GM12878 (cell line): ENCODE measurements at places on chromosomes 3 and 15.

- no peak overlapping the region for H3K4me3 ChIP-seq
- DNase-seq = no peak
- no peaks in the 10 kb centered on the region for H3K27me3 ChIP-seq
- H3K27ac ChIP-seq = no peak overlapping the region
- H3K4me1 ChIP-seq = no peaks in the 10 kb centered on the region
These were observed 193.2 kb downstream of the MEX3B start for GRCh38 chr15:81852411-81853149.

GRCh38 chr3:3737531-3737930, 61.7 kb upstream of the LRRN1 start:
- H3K4me1 ChIP-seq = no peaks in the 10 kb centered on the region
- no peak for DNase-seq
- H3K27ac ChIP-seq = no peak overlapping the region
- H3K27me3 ChIP-seq = no peaks in the 10 kb centered on the region; the same call in 1 of the 2 replicates

GRCh38 chr3:58630076-58630709, 36.4 kb downstream of the FAM3D start:
- no peak overlapping the region for H3K4me3 ChIP-seq
- H3K36me3 ChIP-seq = no peaks in the 10 kb centered on the region
- 0 out of 2 replicates have a peak, but pooled peaks cover 3% of the 10 kb centered on the region for H3K27me3 ChIP-seq

DNA sequence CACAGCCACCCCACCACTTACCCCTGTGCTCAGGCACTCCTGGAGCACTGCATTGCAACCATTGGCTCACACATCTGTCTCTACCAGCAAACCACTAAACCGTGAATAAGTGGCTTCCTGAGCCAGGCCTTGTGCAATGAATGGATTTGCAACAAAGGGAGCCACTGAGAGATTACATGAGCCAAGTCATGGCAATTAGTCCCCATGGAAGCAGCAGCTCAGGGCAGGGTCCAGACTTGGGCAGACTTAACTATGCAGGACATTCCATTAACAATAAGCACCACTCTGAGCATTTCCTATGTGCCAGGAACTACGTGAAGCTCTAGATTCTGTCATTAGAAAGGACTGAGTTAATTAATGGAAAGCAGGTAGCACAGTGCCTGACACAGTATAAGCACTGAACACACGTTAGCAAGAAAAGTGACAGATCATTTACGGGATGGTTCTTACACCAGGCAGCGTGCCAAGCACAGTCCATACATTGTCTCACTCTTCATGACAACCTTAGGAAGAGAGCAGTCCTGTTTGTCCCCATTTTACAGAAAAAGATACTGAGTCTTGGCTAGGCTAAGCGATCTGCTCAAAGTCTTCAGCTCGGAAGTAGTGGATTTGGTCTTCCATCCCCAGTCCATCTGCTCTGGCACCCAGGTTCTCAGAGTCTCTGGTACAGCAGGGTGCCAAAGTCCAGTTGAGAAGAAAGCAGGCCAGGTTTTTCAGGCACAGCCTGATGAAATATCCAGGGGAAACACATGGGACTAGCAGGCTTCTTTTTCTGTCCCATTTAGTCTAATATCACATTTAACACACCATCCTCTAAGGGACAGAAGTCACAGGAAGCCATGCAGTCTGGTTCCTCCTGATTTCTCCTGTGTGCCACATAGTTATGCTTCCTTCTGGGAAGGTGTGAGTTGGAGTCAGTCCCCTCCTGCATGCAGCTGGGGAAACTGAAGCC, 44.1 kb downstream of the LIPC start:
- H3K27me3 ChIP-seq = no peaks in the 10 kb centered on the region
- no peaks in the 10 kb centered on the region for H3K36me3 ChIP-seq
- H3K4me1 ChIP-seq = peaks cover 43% of the 10 kb centered on the region
- H3K27ac ChIP-seq = peak overlapping the region; percentile 93; the same call in 1 of the 2 replicates

GRCh38 chr15:42140383-42141070, 15.9 kb downstream of the PLA2G4F start:
- no peaks in the 10 kb centered on the region; the same call in 1 of the 2 replicates for H3K27me3 ChIP-seq
- H3K36me3 ChIP-seq = no peaks in the 10 kb centered on the region
- no peaks in the 10 kb centered on the region for H3K4me1 ChIP-seq

DNA sequence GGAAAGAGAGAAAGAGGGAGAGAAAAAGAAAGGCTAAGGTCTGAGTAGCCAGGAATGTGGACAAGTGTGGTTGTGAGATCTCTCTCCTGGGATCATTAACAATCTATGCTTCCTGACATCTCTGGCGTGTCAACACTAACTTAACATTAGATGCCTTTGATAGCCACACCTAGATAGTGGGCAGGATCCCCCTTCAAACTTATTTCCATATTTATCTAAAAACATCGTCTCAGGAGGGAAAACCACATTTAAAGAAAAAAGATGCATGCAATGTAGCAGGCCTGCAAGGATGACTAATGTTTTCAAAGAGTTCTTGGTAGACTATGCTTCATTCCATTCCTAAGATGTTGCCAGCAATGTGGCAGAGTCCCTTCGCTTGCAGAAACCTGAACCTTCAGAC, 80.9 kb downstream of the MLH1 start:
- H3K27me3 ChIP-seq = no peaks in the 10 kb centered on the region
- H3K36me3 ChIP-seq = no peaks in the 10 kb centered on the region; the same call in 1 of the 2 replicates
- H3K4me1 ChIP-seq = no peaks in the 10 kb centered on the region
- H3K27ac ChIP-seq = no peak overlapping the region
- no peak overlapping the region for H3K4me3 ChIP-seq

GRCh38 chr3:52471371-52472238, 16.2 kb downstream of the NISCH start:
- H3K27me3 ChIP-seq = no peaks in the 10 kb centered on the region
- peaks cover 16% of the 10 kb centered on the region for H3K36me3 ChIP-seq
- no peaks in the 10 kb centered on the region for H3K4me1 ChIP-seq
- H3K4me3 ChIP-seq = no peak overlapping the region
- H3K27ac ChIP-seq = no peak overlapping the region

DNA sequence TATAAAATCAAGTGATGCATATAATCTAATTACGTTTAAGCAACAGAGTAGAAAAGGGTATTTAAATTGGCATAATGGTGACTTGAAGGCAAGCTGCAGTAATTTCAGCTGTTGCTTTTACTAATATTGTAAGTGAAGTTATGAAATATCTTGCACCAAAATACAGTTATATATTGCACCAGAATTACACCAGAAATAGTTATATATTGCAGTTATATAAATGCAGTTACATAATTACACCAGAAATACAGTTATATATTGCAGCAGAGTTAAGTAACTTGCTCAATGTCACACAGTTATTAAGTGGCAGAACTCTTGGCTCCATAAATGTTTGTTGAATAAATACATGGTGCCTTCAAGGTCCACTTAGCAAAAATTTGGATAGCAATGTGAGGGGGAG, 51.4 kb downstream of the PCOLCE2 start:
- DNase-seq = no peak
- no peaks in the 10 kb centered on the region for H3K4me1 ChIP-seq
- H3K27me3 ChIP-seq = no peaks in the 10 kb centered on the region; the same call in 1 of the 2 replicates
- no peak overlapping the region for H3K4me3 ChIP-seq
- no peaks in the 10 kb centered on the region for H3K36me3 ChIP-seq
- no peak overlapping the region for H3K27ac ChIP-seq

DNA sequence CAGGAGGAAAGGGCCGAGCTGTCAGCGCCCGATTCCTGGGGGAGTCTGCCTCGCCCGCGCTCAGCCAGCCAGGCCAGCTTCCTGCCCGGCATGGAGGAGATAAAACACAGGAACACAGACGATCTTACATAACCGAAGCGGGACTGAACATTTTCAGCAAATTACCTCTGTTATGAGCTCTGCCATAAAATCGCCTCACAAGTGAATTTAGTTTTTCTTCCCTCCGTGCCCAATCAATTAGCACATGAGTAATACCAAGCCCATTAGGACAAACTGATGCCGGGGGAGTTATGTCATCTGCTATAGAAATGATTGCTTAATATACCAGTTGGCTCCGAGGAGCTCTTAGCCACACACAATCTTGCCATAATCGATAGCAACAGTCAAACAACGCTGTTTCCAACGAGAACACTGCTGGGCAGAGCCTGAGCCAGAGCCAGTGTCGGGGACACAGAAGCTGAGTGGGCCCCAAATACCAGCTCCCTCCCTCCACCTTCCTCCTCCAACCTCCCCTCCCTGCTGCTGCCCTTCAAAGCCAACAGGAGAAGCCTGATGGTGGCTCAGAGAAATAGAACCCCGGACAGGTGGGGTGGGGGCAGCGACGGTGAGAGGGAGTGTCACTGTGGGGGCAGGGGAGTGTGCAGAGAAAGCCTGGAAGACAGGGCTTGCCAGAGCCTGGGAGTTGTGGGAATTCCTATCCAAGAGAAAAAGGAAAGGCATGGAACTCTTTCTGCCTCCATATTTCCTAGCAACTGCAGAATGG, 279.4 kb upstream of the TLE3 start:
- no peaks in the 10 kb centered on the region for H3K4me1 ChIP-seq
- H3K27me3 ChIP-seq = no peaks in the 10 kb centered on the region; the same call in 1 of the 2 replicates
- H3K4me3 ChIP-seq = no peak overlapping the region
- H3K36me3 ChIP-seq = no peaks in the 10 kb centered on the region

DNA sequence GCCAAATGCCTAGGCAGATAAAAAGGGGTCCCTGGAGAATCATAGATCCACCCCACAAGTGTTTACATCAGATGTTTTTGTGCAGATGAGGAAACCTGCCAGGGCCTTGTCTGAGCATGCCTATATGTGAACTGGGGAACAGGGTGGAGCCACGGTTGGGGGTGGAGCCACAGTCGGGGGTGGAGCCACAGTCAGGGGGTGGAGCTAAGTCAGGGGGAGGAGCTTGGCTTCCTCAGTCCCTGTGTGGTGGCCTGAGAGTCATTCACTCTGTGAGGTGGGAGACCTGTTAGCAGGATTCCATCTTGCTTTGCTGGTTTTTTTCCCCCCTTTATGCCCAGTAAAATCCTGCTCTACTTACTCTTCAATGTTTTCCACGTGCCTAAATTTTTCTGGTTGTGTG, 57.8 kb upstream of the TGFBR2 start:
- H3K36me3 ChIP-seq = no peaks in the 10 kb centered on the region
- H3K27me3 ChIP-seq = no peaks in the 10 kb centered on the region
- H3K4me3 ChIP-seq = no peak overlapping the region
- H3K27ac ChIP-seq = no peak overlapping the region
- DNase-seq = no peak

DNA sequence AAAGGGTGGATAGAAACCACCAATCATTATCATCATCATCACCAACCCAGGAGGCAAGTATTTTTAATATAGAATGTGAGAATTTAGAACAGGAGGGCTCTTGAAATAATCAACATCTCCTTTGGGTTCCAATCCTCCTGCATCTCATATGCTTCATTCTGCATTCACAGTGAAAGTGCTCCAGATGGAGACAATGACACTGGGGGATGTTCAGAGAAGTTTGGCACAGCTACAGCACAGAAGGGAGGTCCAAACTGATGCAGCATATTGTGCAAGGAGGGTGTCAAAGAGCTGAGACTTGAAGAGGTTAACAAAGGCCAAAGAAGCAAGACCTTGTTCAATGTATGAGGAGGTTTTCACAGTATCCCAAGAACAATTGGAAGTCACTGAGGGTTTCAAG, 767.1 kb downstream of the NTRK3 start:
- DNase-seq = no peak
- H3K4me3 ChIP-seq = no peak overlapping the region
- H3K27ac ChIP-seq = no peak overlapping the region
- no peaks in the 10 kb centered on the region for H3K27me3 ChIP-seq

GRCh38 chr15:48939648-48940047, 24.1 kb downstream of the SHC4 start:
- peaks cover 3% of the 10 kb centered on the region; the same call in 1 of the 2 replicates for H3K4me1 ChIP-seq
- H3K4me3 ChIP-seq = no peak overlapping the region
- no peaks in the 10 kb centered on the region for H3K27me3 ChIP-seq
- H3K36me3 ChIP-seq = no peaks in the 10 kb centered on the region
- no peak overlapping the region for H3K27ac ChIP-seq

DNA sequence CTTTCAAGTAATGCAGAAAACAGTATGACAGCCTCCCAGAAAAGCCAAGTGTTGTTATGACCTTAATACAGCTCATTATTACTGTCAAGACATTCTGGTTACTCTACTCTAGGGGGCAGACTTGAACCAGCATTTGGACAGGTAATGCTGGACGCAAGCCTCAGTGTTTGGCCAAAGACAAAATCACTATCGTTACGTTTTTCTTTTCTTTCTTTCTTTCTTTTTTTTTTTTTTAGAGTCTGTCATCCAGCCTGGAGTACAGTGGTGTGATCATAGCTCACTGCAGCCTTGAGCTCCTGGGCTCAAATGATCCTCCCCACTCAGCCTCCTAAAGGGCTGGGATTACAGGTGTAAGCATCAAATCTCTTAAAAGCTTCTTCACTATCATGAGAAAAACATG, 29.4 kb upstream of the TMEM45A start:
- no peak overlapping the region for H3K4me3 ChIP-seq
- no peak overlapping the region for H3K27ac ChIP-seq
- peak; percentile 35 for DNase-seq
- H3K27me3 ChIP-seq = no peaks in the 10 kb centered on the region
- H3K4me1 ChIP-seq = peaks cover 10% of the 10 kb centered on the region
- no peaks in the 10 kb centered on the region for H3K36me3 ChIP-seq

DNA sequence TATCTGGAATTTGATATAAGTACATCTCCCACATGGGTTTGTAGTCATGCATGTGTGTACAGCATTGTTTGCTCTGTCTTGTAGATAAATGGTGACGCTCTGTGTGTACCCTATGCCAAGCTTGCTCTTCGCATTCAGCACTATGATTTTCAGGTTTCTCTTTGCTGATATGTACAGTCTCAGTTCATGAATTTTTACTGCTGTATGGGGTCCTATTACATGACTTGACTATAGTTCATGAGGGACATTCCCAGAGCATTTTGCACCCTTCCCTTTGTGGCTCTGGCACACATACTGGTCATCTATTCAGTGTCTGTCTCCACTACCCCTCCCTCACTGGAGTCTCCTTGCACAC, 132.7 kb downstream of the EEFSEC start:
- no peaks in the 10 kb centered on the region for H3K4me1 ChIP-seq
- no peak overlapping the region for H3K27ac ChIP-seq
- H3K4me3 ChIP-seq = no peak overlapping the region
- peaks cover 8% of the 10 kb centered on the region; the same call in 1 of the 2 replicates for H3K36me3 ChIP-seq
- DNase-seq = no peak

DNA sequence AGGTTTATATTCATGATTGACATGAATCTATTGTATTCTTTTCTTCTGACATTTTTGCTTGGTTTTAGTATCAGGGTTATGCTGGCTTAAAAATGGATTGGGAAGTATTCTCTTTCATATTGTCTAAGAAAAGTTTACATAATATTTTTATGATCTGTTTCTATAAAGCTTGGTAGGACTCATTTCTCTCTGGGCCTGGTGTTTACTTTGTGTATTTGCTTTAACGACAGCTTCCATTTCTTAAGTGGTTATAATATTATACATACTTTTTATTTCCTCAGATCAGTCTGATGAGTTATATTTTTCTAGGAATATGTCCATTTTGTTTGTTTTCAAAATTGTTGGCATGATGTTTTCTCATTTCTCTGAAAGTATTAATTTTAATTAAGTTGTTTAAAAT, 117.9 kb upstream of the IL12A start:
- no peak overlapping the region for H3K4me3 ChIP-seq
- no peak for DNase-seq
- H3K27ac ChIP-seq = no peak overlapping the region
- H3K36me3 ChIP-seq = no peaks in the 10 kb centered on the region
- H3K4me1 ChIP-seq = no peaks in the 10 kb centered on the region

GRCh38 chr15:92123962-92124656, 269.6 kb upstream of the ST8SIA2 start:
- no peaks in the 10 kb centered on the region; the same call in 1 of the 2 replicates for H3K27me3 ChIP-seq
- no peak overlapping the region for H3K4me3 ChIP-seq
- H3K4me1 ChIP-seq = no peaks in the 10 kb centered on the region
- DNase-seq = no peak
- no peak overlapping the region for H3K27ac ChIP-seq

GRCh38 chr3:72960812-72961518, 35.6 kb upstream of the PPP4R2 start:
- DNase-seq = no peak
- H3K4me3 ChIP-seq = no peak overlapping the region
- no peaks in the 10 kb centered on the region for H3K27me3 ChIP-seq
- H3K36me3 ChIP-seq = no peaks in the 10 kb centered on the region
- no peak overlapping the region for H3K27ac ChIP-seq
- H3K4me1 ChIP-seq = peaks cover 5% of the 10 kb centered on the region
